T-helper 2 cell (primary cell): ENCODE measurements at places on chromosomes 3 and 15.

DNA sequence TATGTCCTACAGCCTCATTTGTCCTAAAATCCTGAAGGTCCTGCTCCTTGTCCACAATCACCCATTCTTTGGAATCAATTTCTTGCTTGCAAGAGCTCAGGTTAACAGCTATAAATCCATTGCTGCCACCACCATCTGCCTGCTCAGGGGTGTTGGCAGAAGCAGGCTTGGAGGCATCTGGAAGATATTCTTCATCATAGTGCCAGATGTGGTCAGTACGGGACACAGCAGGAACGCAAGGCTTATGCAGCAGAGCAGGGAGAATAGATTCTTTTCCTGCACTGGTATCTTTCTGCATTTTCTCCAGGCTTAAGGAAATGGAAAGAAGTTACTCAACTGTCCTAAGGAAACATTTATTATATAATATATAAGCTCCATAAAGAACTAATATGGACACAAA, 38.5 kb upstream of the CDAN1 start:
- no peak for DNase-seq

DNA sequence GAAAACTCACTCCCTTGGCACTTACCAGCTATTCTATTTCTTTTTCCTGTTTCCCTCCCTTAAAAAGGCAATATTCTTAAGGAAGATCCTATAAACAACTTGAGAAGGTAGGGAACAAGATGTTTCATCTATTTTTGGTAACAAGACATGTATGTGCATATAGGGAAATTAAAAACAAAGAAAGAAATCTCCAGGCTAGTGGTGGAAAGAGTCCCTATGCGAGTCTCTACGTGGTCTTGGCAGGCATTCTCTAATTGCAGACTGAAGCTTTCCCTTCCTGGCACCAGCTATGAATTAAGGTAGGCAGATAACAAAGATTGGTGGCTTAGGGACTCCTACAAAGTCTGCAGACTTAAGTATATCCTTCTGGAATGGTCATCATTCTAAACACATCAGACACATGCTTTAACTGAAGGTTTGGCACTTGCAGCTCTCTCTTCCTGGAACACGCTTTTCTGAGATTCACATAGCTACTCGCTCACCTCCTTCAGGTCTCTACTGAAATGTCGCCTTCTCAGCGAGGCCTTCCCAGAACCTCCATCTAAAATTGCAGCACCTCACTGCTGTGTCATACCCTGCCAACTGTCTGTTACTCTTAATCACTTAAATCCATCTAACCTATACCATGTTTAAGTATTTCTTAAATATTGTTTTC, 336.0 kb downstream of the VGLL3 start:
- DNase-seq, result no peak

GRCh38 chr15:31953478-31953877, 76.8 kb upstream of the CHRNA7 start:
- DNase-seq, result no peak

DNA sequence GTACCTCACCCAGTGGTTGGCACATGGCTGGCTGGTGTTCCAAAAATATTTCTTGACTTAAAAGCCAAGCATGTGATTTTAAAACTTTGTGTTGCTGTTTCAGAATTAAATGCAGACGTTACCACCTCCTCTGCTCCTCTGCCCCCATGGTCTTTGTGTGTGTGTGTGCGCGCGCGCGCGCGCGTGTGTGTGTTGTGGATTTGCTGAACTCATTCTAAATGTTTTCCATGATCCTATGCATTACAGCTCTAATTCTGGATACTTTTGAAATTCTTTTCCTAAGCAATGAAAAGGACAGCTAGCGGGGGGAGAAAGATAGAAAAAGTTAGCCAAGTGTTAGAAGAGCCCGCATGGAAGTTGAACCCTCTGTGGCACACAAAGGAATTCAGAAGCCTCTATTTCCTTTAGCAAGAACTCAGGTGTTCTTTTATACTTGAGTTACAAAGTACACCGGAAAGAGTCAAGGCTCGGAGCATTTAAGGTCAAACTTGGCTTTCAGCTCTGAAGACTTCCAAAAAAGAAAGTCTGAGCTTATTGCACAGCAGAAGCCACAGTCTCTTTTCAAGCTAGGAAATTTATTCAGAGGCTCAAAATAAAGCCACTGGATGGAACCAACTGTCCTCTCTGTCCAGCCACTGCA, 350.5 kb upstream of the TBL1XR1 start:
- DNase-seq, result no peak

- no peak for DNase-seq
These were observed 392.6 kb downstream of the ZPLD1 start for GRCh38 chr3:102827386-102827785.

DNA sequence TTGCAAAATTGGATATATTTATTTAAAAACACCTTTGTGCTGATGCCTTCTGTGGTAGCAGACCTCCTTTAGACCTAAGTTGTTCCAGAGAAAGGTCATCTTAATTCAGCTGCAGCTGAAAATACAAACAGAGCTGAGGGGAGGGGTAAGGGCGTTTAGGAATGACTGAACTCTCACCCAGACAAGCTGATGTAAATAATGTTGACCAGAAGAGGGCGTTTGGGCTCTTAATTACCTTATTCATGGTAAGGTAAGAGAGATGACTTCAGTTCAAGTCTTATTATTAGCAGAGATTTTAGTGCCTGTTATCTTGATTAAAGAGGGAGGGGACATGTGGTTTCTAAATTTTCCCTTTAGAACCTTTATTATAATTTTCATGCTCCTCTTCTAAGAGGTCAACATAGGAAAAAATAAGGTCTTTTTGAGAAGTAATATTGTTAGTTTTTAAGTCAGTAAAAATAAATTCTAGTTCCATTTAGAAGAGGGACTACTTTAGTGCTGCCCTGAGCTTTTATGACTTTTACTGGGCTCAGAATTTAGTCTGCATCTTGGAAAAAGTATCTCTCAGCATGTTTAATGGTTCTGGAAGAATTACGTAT, 46.3 kb downstream of the GPR171 start:
- DNase-seq, result no peak

DNA sequence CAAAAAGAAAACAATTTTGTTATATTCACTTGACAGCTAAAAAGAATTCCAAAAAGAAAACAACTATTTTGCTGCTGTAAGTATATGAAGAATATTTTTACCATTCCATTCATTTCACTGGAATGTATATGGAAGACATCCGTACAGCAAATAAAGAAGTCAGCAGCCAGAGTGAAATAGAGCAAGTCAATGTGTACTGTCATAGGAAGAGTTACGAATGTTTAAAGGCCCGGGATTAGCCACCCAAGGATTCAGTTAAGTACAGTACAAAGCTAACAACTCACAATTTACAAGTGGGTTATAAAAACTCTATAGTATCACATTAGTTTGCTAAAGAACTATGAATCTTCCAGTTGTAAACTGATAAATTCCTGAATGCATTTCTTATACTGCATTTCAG, 14.4 kb upstream of the XXYLT1 start:
- no peak for DNase-seq

DNA sequence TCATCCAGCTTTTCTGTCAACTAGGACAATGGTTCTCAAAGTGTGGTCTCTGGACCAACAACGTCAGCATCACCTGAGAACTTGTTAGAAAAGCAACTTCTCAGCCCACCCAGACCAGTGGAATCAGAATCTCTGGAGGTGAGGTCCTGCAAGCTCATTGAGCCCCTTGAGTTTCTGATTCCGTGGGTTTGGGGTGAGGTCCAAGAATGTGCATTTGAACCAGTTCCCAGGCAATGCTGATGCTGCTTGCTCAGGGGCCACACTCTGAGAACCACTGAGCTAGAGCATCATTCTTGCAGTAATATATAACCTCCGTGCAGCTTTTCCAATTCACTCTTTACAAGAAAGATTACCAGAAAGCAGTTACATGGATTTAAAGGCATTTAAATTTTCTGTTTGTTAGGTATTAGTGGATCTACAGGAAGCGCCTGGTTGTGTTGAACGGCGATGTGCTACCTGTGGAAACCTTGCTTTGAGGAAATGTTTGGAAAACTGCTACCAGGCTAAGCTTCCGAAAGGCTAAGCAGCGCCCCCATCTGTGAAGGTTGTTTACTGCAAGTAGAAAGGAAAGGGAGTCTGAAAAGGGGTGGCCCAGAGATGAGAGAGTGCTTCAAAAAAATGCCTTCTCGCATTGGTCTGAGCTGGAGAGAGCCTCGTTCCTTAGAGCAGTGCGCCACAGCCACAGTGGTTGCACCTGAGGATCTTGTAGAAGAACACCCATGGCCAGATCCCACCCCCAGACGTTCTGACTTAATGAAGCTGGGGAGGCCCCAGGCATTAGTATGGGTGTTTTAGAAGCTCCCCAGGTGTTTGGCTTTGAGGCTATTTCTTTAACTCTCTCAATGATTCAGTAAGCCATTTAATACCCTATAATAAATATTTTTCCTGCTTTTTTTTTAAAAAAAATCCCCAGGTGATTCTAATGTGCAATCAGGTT, 50.0 kb downstream of the RLBP1 start:
- DNase-seq, result no peak

DNA sequence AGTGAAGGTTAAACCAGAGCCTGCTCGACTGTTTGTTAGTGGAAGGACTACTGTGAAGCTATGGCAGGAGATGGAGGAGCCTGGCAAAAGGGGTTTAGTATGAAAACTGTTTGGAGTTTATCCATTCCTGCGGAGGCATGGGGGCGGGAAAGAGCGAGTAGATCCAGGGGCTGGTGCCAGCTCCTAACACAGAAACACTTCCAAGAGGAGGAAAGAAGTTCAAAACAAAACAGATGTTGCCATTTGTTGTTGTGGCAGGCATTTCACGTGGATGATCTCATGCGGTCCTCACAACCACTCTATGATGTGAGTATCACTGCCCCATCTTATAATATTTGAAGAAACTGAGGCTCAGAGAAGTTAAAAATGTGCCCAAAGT, 30.7 kb upstream of the KY start:
- no peak for DNase-seq

GRCh38 chr3:9627901-9628633, 21.2 kb upstream of the MTMR14 start:
- DNase-seq, result no peak

- DNase-seq, result no peak
These were observed 50.3 kb downstream of the CMTM8 start for GRCh38 chr3:32288819-32289218.

- DNase-seq, result peak; percentile 63
These were observed 3.3 kb upstream of the DCP1A start for GRCh38 chr3:53350652-53351051.

DNA sequence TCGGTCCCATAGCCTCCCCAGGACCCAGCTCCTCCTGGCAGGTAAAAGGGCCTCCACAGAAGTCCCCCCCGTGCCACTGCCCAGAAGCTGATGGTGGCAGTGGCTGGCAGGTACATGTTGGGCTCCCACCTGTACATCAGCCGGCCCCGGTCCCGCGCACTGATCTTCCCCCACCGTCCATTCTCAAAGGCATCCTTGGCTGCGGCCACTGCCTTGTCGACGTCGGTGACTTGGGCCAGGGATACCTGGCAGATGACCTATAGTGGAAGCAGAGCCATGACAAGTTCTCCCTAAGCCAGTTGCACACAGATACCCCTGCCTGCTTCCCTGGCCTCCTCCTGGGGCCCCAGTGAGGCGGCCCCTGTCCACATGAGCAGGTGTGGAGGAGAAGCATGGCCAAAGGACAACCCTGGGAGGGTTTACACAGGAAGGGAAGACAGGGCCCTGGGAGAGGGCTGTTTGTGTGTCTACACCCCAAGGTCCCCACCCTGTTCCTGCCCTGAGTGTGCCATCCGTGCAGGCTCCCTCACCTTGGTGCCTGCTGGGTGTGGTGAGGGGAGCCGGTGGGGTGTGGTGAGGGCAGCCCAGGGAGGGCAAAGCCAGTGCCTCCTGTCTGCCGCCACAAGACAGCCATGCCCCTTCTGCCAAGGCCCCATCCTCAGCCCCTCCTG, 44.8 kb downstream of the ALDH1L1 start:
- no peak for DNase-seq

- no peak for DNase-seq
These were observed 47.7 kb downstream of the ZNF385D start for GRCh38 chr3:21703291-21703690.

- DNase-seq, result no peak
These were observed 2.2 kb upstream of the ALPK3 start for GRCh38 chr15:84814916-84815315.

DNA sequence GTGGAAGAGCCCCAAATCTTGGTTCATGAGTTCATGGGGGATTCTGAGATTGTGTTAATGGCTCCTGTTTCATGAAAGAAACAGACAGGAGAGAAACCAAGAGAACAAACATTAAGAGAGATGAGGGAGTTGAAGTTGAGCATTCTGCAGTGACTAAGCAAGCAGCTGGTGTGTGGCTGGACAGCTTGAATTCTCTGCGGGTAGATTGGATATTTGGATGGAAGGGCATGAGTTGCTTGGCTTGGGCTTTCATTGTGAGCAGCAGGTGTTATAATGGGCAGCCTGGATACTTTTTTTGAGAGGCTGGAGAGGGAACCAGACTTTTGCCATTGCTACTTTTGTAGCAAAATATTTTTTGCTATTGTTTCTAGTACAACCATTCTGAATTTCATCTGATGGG, 346.8 kb upstream of the SATB1 start:
- no peak for DNase-seq

- DNase-seq, result peak; percentile 10
These were observed 403.4 kb upstream of the SUCLG2 start for GRCh38 chr3:68057637-68058320.

- no peak for DNase-seq
These were observed 32.4 kb downstream of the GJD2 start for GRCh38 chr15:34722439-34722836.

DNA sequence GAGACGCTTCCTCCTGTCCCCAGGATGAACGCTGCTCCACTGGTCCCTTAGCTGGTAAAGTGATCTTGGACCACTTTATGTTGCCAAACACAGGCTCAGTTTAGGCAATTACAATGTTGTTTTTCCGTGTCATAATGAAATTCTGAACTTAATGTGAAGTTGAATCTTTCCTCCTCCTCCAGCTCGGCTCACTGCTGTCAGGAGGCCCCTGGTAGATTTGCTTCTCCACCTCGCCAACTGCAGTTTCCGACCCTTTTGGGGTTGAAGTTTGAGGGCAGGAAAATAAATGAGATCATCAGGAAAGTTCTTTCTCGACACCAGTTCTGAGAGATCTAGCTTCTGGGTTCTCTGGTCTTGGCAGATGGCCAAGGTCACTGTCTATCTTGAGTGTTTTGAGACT, 27.8 kb downstream of the CFAP161 start:
- no peak for DNase-seq

- no peak for DNase-seq
These were observed 13.1 kb upstream of the RAB8B start for GRCh38 chr15:63176302-63176701.

DNA sequence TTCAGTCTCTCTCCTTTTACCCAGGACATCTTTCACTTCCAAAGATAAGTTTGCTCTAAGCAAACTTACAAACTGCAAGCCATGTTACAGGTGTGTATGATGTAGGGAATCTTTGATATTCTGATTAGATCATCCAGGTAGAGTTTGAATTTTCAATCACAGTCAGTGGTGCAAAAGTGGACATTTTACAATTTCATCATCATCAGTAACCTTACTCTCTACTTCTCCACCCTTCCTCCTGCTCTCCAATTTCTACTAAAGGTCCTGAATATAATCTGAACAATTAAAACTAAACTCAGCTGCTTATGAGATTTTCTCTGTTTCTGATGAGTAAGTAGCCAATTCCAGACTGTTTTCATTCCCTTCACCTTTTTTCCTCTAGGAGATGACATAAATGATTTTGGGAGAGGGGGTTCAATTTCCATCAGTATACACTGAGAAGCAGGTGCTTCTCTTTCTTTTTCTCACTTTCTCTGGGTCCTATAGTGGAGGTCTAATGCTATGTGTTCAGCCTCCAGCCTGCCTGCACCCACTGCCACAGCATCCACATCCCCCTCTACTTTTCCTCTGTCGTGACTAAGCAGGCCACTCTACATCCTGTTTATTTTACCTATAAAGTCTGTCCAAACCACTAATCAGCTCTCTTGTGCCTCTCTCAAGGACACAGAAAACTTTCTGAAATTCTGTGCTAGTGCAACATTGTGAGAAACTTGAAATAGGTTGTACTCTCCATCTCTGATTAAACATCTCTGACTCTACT, 27.6 kb downstream of the SUCNR1 start:
- no peak for DNase-seq
